ENCODE measurements at places on chromosomes 5 and 9. TPM values are rescaled to one million over a fixed set of nuclear protein-coding genes. Genes with fewer than 3 reads are reported as not detected.
A peak's percentile ranks its signal among the peaks of the same experiment; 100 is the strongest.

- DNase-seq, result no peak
- no peaks in the 10 kb centered on the region for H3K4me1 ChIP-seq
- H3K4me3 ChIP-seq, result no peak overlapping the region
- H3K36me3 ChIP-seq, result no peaks in the 10 kb centered on the region
- H3K27ac ChIP-seq, result no peak overlapping the region
- no peaks in the 10 kb centered on the region for H3K27me3 ChIP-seq
Measured at GRCh38 chr9:135551031-135551430, 5.1 kb downstream of the OBP2A start.

Gene DDX4
- total RNA-seq, result not detected

DNA sequence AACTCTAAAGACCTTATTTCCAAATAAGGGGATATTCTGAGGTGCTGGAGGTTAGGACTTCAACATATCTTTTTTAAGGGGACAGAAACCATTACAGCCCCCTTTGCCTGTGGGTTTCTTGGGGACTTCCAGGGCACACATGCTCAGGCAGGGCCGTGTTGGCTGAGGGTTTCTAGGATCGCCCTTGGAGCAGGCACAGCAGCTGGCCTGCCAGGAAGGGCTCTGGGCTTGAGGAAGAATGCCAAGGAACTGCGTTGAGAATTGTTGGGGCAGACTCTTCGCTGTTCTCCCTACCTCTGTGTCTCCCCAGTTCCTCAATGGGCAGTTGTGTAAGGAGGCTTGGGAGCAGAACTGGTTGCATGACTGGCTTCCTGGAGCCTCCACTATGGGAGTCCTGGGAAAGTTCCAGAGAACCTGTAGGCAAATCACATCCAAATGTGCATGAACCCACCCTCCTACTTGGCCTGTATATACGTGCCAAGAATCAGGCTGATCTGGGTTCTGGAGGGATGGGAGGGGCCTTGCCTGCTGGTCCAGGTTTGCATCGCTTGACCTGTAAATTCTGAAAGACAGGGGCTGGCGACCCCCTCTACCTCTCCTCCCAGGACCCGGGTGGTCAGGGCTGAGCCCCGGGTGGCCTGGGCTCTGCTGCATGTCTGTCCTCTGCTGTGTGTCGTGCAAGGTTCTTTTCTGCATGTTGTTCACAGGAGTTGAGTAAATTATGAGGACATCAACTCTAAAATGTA is 65.5 kb downstream of the HSPA4 start:
- no peaks in the 10 kb centered on the region for H3K27me3 ChIP-seq
- no peak overlapping the region for H3K27ac ChIP-seq
- no peak for DNase-seq
- H3K36me3 ChIP-seq, result no peaks in the 10 kb centered on the region

Gene SCAMP1
- 18.4 TPM for total RNA-seq

Gene RUFY1
- 21.8 TPM for total RNA-seq

Gene KIF4B
- total RNA-seq, result not detected

- no peaks in the 10 kb centered on the region for H3K4me1 ChIP-seq
- no peak for DNase-seq
- no peak overlapping the region for H3K27ac ChIP-seq
- H3K4me3 ChIP-seq, result no peak overlapping the region
- H3K36me3 ChIP-seq, result peaks cover 3% of the 10 kb centered on the region
Measured at GRCh38 chr5:116424951-116425350, 149.7 kb downstream of the SEMA6A start.

- no peaks in the 10 kb centered on the region for H3K4me1 ChIP-seq
- H3K27me3 ChIP-seq, result no peaks in the 10 kb centered on the region
- peaks cover 14% of the 10 kb centered on the region for H3K36me3 ChIP-seq
- no peak for DNase-seq
- no peak overlapping the region for H3K27ac ChIP-seq
Measured at GRCh38 chr9:76166526-76166925, 227.7 kb downstream of the RFK start.

- H3K27ac ChIP-seq, result no peak overlapping the region
- H3K4me1 ChIP-seq, result no peaks in the 10 kb centered on the region
- no peak overlapping the region for H3K4me3 ChIP-seq
Measured at GRCh38 chr5:81767938-81768337, 17.0 kb upstream of the SSBP2 start.

Gene ABO
- 0.31 TPM for total RNA-seq

Gene ANKDD1B
- total RNA-seq, result 0.30 TPM

GRCh38 chr9:4489562-4489918 is 728 bp upstream of the SLC1A1 start:
- DNase-seq, result no peak
- H3K36me3 ChIP-seq, result no peaks in the 10 kb centered on the region
- H3K4me1 ChIP-seq, result peaks cover 22% of the 10 kb centered on the region
- peak overlapping the region; percentile 43 for H3K4me3 ChIP-seq

GRCh38 chr9:16593746-16594145 is 276.7 kb downstream of the BNC2 start:
- H3K27ac ChIP-seq, result no peak overlapping the region
- H3K4me1 ChIP-seq, result no peaks in the 10 kb centered on the region
- H3K4me3 ChIP-seq, result no peak overlapping the region

DNA sequence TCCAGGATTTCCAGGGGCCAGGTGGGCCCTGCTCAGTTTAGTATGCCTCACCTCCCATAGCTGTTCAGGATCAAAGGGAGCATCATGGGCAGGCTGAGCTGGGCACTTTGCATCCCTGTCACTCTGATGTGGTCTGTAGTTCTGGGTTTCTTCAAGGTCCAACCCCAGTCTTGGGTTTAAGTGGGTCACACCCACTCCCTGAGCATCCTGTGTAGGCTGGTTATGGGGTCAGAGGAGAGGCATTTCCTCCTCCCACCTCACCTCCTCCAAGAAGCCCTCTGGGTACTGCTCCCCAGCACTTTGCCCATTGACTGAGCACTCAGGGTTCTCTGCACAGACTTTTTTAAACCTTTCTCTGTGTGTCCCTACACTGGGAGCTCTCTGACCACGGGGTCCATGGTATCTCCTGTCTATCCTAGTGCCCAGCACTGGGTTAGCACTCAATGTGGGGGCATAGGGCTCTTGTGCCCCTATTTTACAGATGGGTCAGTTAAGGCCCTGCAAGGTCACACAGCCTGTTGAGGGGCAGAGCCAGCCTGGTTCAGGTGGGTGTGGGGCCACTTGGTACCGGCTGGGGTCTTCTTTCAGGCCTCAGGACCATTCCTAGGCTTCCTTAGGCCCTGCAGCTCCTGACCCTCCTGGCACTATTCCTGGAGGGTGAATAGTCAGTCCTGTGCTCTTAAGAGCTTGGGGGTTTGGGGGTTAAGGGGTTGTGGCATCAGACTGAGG is 19.0 kb downstream of the CXXC5 start:
- H3K36me3 ChIP-seq, result no peaks in the 10 kb centered on the region
- H3K4me1 ChIP-seq, result peaks cover 61% of the 10 kb centered on the region
- H3K4me3 ChIP-seq, result no peak overlapping the region
- no peak overlapping the region for H3K27ac ChIP-seq

DNA sequence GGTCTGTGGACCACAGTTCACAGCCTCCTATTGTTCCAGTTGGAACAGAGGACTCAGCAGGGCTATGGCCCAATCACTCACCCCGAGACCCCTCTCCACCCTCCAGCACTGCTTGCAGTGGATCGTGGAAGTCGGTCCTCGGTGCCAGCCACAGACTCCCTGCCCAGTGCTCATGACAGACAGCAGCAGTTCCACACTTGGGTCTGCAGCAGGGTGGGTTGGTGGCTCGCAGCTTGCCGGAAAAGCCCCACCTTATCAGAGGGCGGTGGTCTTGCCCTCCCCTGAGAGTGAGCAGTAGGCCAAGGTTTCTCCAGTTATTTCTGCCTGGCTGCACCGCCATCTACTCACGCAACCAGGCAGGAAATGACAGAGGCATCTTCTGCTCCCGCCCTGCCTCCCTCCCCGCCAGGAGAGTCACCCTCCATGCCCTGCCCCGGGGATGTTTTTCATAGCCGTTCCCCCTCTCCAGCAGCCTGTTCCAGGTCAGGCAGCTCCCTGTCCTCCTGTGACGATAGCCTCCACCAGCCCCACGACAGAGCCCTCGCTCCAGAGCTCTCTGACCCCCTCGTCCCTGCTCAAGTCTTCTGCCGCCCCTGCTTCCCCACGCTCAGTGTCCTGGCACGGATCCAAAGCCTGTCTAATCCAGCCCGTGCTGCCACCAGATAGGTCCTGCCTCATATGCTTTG is 34.5 kb downstream of the UNC5A start:
- DNase-seq, result no peak
- no peak overlapping the region for H3K27ac ChIP-seq
- H3K4me1 ChIP-seq, result no peaks in the 10 kb centered on the region

Gene PCDHA1
- not detected for total RNA-seq
